BE2C (cell line): ENCODE measurements at places on chromosomes 5 and 9.

DNA sequence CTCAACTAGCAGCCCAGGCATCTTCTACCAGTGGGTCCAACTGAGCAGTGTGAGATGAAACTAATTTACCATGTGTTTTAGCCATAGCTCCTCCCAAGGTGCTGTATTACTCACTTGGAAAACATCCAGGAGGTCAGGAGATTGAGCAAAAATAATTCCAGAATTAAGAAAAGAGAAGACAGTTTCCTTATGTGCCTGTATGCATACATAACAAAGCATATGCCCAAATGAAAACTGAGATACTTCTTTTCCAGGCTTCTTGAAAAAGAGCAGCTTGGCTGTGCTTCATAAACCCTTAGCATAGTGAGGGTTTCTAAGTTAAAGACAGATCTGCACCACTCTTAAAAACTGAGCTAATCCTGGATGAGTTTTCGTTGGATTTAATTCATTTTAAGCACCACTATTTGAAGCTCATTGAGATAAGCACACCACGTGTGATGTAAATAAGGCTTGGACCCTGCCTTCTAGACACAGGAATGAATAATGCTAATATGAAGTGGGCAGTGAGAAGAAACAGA lies 119.4 kb downstream of the ADAMTS12 start:
- DNase-seq: no peak

GRCh38 chr5:143235423-143235822 lies 168.1 kb downstream of the NR3C1 start:
- DNase-seq: no peak

- DNase-seq: no peak
Measured at GRCh38 chr9:107750741-107751566, 261.4 kb upstream of the KLF4 start.

DNA sequence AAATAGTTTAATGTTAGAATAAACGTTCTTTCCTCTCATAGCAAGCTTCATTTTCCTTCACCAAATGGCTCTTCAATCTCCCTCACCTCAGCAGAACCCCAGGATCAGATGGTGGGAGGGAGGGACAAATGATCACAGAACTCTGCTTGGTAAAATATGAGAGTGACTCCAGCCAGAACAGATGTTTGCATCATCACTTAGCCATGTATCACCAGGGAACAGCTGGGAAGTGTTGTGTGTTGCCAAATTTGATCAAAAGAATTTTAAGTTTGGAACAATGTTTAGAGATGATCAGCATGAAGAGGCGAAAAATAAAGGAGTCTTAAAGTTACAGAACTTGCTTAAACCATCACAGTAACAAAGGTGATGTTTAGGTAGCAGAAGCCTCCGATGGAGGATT lies 115.7 kb downstream of the FRMD3 start:
- no peak for DNase-seq

DNA sequence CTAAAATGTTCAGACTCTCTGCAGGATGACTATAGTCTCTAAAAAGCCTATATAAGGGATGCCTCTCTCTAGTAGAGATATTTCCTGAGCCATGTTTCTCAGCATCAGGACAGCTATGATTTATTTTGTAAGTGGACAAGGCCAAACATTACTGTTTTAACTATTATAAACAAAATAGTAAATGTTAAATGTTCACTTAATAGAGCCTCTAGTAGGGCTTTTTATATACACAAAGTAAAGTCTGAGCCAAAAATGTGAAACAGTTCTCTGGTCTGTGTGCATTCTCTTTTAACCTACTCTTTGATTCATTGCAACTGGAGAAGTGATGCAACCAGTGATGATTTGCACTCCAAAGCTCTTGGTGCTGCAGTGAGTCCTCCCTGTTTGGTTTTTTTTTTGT lies 220.5 kb downstream of the GDNF start:
- no peak for DNase-seq

DNA sequence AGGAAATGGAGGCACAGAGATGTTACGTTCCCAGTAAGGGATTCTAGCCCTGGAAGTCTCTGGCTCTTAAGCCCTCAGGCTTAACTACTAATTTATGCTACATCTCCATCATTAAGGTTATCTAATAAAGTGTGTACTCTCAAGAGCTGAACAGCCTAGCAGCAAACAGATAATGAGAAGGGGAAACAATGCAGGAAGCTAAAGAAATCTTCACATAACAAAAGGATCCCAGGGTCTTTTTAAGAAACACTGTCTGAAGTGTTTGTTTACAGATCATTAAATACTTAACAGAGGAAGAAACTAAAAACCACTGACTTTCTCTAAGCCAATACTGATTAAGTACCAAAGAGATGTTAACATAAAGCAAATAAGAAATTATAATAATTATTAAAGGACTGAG lies 129.0 kb downstream of the PAPPA start:
- no peak for DNase-seq

- no peak for DNase-seq
Measured at GRCh38 chr9:27367175-27367798, 70.3 kb upstream of the EQTN start.
